Astrocyte of the spinal cord (primary cell): ENCODE measurements at places on chromosomes 7 and 10.

- peak; percentile 50 for DNase-seq
Measured at GRCh38 chr10:119693262-119693957, 32.4 kb upstream of the INPP5F start.

- DNase-seq = no peak
Measured at GRCh38 chr7:6532516-6532915, 18.7 kb downstream of the GRID2IP start.

DNA sequence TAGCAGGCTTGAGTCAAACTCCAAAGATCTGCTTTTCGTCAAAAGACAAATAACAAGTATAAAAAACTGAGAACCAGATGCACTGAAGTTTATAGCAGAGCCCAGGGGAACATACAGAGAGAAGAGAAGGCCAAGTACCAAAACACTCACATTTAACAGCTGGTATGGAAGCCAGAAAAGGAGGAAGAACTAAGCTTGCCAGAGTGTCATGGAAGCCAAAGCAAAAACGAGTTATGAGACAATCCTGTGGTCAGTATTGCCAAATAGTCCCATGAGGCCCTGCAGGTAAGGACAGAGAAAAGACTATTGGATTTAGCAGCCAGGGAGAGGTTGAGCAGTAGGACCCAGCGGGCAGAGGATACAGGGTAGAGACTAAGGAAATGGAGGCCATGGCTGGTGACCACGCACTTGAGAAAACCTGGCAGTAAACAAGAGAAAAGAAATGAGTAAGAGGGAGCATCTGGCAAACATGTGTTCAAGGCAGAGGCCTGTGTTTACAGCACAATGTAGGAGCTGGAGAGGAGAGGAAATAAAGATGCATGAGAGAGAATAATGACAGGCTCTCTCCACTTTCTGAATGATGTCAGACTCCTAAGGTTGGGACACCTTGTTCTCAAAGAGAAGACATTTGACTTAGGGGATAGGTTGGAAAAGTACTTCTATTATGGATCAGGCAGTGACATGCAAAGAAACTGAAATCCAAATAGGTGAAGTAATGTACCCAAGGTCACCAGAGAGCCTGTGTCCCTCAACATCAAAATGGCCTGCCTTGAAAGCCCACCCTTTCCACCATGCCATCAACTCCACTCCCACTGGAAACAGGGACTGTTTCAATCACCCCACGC, 9.1 kb downstream of the CREB3L2 start:
- peak; percentile 92 for DNase-seq

GRCh38 chr7:73740771-73741170, 2.2 kb upstream of the ABHD11 start:
- no peak for DNase-seq

- DNase-seq = no peak
Measured at GRCh38 chr7:6476596-6477317, 29.0 kb upstream of the DAGLB start.

DNA sequence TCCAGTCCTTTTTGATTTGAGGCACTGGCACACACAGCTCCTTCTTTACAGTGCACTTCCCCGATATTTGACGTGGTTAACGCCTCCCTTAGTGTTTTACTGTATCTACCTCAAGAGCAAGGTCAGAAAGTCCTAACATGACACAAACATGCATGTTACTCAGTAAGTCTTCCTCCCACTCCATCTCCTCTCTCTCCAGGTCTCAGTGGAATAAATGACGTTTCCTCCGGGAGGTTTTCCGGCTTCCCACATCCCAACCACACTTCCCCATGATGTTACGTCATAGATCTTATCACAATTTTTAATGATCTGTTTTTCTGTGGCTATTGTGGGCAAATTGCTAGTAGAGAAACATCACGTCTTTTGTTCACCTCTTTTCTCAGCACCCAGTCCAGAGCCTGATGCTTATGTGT, 165.7 kb downstream of the PTPN20 start:
- no peak for DNase-seq

DNA sequence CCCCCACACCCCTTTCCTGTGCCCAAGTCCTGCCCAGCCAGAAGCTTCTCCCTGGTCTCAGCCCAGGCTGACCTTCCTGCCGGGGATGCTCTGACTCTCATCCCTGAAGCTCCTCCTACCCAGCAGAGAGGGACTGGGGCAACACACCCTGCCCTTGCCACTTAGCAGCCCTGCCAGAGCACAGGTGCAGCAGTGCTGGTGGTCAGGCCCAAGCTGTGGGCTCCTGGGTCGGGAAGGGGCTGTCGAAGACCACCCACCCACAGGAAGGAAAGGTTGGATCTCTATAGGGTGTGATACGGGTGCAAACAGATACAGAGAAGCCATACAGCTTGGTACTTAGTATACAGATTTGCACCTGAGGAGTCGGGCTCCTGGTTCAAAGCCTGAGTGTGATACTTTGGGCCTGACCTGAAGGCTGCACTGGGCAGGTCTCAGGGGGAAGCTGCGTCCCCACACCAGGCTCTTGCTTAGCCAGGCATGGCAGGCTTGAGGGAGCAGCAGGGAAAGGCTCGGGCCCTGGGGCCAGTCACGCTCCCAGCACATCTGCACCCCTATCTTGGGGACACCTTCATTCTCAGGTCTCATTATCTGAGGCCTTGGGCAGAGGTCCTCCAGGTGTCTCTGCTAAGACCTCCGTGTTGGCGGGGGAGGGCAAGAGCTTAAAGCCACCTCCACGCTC, 47.3 kb downstream of the TCERG1L start:
- DNase-seq = no peak

DNA sequence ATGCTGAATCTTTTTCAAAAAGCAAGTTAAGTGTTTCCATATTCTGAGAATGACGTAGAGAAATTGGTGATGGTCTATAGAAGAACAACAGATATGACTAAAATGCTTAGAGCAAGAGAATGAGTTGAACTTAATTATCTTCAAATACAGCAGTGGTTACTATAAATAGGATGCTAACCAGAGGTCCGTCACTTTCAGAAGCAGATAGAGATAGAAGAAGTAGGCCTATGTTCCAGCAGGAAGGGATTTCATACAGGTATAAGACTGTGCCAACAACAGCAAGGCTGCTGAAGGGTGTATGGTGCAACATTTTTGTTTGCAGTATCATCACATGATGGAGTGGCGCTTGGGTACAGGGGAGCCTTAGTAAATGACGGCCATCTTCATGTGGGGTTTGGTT, 68.6 kb downstream of the HBP1 start:
- DNase-seq = no peak

- DNase-seq = no peak
Measured at GRCh38 chr10:68155615-68156210, 46.4 kb downstream of the MYPN start.

- no peak for DNase-seq
Measured at GRCh38 chr7:158054081-158054480, 533.5 kb downstream of the PTPRN2 start.

DNA sequence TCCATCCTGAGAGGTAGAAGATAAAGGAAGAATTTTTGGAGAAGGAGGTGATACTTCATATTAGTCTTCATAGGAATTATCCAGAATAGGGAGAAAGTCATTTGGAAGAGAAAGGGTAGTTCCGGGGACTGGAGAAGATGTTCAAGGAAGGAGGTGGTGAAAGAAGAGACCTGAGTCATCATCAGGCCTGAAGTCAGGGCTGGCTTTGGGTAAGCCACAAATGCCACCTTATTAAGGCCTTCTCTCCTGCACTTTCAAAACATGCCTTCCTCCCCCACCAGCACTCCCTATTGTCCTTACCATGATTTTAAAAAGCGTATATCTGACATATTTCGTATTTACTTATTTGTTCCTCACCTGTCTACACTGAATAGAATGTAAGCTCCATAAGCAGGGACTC, 112.2 kb upstream of the LRGUK start:
- DNase-seq = no peak

DNA sequence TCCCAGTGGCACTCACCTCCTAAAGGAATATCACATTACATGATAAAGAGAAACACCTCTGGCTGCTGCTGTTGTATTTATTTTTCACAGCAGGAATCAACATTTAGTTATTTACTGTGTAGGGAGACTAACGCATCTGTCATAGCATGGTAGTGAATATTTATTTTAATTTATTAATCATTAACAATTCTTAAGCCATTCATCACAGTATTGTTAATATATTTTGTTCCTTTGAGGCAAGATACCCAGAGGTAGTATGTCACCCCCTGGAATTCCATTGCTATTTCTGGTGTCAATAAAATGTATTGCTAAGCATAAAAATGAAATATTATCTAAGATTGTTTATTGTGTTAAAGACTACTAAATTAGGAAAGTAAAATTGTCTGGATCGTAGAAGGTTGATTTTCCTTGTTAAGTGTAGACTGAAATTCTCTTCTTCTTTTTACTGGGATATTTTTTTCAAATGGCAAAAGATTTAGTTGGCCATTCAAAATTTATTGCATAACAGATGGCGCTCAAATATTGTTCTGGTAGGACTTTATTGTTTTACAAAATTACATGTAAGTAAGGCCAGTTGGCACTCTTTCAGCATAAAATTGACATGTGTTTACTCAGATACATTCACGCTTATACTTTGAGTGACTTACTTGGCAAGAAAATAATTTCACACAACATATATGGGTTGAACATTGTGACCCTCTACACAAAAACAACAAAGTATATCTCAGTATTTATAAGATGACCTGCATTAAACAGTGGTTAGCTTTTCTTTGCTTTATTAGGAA, 1358.7 kb upstream of the SORCS1 start:
- no peak for DNase-seq

DNA sequence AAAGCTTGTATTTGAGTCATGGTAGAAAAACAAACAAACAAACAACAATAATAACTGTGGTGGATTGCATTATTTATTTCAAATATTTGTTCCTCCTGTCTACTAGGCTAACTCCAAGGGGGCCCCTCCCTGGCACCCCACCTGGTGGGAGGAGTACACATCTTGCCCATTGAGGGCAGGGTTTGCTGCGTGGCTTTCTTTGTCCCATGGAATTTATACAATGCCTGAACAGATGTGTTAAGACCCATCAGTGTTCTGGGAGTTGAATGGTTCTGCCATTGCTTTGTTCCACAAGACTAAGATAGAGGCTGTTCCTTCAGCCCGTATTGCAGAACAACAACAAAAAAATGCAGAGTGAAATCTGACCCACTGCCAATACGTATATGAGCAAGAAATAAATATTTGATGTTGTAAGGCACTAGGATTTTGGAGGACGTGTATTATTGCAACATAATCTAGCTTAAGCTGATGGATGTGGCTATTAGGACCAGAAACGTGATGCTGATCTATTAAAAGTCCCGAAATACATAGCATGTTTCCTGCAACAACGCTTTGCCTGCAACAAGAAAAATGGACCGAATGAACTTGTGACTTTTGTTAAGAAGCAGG, 119.1 kb upstream of the JCAD start:
- peak; percentile 46 for DNase-seq

DNA sequence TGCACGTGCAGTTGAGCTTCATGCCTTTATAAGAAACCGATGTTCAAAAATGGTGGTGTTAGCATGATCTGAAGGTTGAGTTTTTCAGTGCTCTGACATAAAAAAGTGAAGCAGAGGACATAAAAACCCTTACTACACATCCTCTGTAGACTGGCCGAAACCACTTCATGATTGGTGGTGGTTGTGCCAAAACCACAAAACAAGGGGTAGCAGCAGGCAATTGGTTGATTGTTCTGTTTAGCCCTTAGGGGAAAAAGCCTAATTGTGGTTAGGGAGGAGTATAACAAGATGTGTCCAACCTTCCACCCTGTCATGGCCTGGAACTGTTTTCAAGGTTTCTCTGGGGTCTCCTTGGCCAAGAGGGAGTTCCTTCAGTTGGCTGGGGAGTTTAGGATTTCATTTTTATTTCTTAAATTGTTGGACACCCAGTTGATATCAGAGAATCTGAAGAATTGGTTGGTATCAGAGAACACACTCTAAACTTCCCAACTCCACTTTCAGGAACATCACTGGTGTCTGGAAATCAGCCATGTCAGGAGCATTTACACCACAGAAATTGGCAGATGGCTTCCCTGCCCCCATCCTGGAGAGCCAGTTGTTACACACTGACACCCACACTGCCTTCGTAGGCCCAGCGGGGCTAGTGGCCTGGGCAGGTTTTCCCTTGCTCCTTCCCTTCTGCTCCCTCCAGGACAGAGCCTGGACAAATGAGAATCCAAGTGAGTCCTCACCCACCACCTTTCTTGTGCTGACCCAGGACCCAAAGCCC, 18.8 kb downstream of the MRPS24 start:
- DNase-seq = no peak

GRCh38 chr7:1422512-1423263, 36.6 kb downstream of the MICALL2 start:
- DNase-seq = no peak

GRCh38 chr7:37342688-37343471, 105.8 kb downstream of the ELMO1 start:
- no peak for DNase-seq

DNA sequence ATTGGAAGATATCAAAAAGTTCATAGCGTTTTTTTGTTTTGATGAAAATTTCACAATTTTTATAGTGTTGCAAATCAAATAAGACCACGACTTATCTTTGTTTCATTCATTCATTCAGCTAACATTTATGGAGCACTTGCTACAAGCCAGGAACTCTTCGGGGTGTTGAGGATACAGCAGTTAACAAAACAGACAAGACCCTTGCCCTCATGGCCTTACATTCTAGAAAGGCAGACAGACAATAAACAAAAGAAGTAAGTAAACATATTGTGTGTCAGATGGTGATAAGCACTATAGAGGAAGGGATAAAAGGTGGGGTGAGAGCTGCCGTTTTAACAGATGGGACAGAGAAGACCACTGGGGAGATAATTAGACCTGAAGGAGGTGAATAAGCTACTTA, 41.6 kb upstream of the GSAP start:
- DNase-seq = no peak

GRCh38 chr7:118239014-118239413, 14.5 kb downstream of the ANKRD7 start:
- DNase-seq = no peak

DNA sequence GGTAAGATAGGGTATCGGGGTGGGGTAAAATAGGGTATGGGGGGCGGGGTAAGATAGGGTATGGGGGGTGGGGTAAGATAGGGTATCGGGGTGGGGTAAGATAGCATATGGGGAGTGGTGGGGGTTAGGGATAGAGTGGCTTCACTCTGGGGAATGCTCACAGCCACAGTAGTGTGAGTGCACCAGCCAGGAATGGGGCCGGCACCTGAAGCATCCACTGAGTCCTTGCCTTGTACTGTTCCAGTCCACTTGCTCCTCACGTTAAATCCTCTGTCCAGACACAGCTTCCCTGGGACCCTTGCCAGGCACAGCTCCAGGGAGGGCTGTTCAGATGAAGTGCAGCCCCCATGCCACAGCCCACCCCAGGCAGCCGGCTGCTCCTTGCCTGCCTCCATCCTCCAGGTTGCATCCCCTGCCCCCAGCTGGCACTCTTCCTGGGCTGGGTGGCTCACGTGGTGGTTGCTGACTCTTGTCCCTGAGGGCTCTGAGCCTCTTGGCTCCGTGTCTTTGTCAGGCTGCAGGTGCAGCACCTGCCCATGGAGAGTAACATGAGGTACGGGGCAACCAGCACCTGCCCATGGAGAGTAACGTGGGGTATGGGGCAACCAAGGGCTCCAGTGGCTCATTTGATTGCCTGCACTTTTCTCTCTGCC, 268.4 kb downstream of the TCERG1L start:
- no peak for DNase-seq

DNA sequence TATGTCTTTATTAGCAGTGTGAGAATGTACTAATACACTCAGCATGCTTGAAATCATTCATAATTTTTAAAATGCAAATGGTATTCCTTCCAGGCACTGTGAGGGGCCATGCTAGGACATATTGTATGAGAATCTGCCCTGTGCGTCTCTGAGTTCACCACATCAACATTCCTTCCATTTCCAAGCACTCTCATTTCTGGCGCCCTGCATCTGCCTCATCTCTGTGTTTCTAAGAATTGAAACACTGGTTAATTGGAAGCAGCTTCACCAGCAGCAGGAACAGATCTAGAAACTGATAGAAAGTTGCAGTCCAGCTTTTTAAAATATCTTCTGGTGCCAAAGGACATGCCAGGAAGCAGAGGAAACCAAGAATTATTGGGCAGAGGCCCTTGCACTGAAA, 555.9 kb upstream of the DPP6 start:
- DNase-seq = no peak
